ENCODE measurements at places on chromosomes 5 and 9. TPM values are rescaled to one million over a fixed set of nuclear protein-coding genes. Genes with fewer than 3 reads are reported as not detected.

CACFD1 gene
- total RNA-seq = 7.4 TPM

- ATAC-seq = no peak
Observed at GRCh38 chr5:51060953-51061352, 322.3 kb upstream of the ISL1 start.

KIF24 gene
- 2.0 TPM for total RNA-seq

TMEM167A gene
- total RNA-seq = 48.6 TPM

DNA sequence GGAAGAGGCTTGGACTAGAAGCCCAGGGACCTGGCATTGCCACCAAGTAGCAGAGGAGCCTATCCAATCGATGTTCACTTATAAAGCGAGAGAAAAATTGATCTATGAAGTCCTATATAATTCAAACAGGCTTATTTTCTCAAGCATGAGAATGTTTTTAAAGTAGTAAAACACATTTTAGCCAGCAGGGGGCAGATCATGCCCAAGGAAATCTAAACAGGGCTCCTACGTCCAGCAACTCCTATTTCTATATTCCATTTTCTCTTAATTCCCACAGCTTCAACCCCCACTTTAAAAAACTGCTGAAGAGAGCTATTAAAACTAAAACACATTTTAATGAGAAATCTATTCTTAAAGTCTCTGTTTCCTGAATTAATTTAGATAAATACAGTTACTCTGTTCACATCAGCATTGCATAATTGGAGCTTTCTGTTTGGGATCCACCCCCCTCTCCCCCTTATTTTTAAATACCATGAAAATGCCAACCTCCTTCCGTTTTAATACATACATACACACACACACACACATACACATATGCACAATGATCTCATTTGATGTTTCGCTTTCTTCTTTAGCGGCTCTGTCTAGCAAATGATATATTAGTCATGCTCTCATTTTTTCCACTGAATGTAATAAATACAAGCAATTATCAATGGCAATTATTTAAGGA lies 144.9 kb downstream of the MYO10 start:
- no peak for ATAC-seq

RGS7BP gene
- 0.12 TPM for total RNA-seq

GRCh38 chr9:136095070-136096058 lies at the start of gene NACC2:
Gene NACC2, minus strand, starts transcription at chr9:136095289. Its CDS starts 44,768 bp downstream, at chr9:136050521.
- ATAC-seq = peak; percentile 52

PCDHGA7 gene
- total RNA-seq = 1.6 TPM

- ATAC-seq = no peak
Observed at GRCh38 chr5:39523821-39524220, 99.0 kb upstream of the DAB2 start.

GRCh38 chr9:113298924-113299770 lies 4.0 kb downstream of the RNF183 start:
- ATAC-seq = no peak

ADAMTS6 gene
- total RNA-seq = 1.2 TPM

UQCRQ gene
- total RNA-seq = 509 TPM

HMGCR gene
- total RNA-seq = 114 TPM

GALT gene
- 14.6 TPM for total RNA-seq

DNA sequence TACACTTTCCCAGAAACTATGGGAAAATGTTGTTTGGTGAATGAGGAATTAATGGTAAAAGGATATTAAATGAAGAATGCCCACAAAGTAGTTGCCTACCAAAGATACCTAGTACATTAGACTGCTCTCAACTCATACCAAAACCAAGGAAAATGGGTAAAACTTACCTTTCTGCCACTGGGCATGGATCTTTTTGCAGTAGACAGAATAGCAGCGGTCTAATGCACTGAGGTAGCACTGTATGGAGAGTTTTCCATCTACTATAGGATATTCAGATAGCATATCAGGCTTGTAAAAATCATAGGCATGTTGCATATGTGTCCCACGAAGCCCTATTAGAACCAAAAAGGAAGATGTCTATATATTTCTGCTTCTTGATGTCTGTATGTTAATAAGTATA lies 16.4 kb downstream of the HMGCS1 start:
- no peak for ATAC-seq

DNA sequence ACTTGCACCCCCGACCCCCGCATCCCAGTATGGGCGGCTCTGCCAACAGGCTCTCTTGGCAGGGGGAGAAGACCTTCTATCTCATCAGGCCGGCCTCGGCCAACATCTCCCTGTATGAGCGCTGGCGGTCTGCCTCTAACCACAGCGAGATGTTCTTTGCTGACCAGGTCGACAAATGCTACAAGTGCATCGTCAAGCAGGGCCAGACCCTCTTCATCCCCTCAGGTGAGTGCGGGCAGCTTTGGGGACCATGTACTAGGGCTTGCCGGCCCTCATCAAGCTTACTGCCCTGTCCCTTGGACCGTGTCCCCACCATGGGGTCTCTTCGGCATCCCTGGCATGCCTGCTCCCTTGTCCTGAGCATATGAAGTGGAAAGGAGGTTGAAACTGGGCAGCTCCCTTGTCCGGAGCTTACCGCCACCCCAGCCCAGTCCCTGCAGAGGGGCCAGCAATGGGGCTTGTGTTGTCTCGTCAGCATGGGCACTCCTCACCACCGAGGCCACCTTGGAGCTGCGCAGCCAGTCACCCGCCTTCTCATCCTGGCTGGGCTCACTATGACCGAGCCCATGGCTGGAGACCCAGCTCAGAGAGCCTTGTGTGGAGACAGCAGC lies 78.1 kb downstream of the PHF2 start:
- ATAC-seq = no peak

GRCh38 chr5:82847562-82847961 lies 229.6 kb downstream of the TMEM167A start:
- no peak for ATAC-seq

DND1 gene
- total RNA-seq = 0.44 TPM

DNA sequence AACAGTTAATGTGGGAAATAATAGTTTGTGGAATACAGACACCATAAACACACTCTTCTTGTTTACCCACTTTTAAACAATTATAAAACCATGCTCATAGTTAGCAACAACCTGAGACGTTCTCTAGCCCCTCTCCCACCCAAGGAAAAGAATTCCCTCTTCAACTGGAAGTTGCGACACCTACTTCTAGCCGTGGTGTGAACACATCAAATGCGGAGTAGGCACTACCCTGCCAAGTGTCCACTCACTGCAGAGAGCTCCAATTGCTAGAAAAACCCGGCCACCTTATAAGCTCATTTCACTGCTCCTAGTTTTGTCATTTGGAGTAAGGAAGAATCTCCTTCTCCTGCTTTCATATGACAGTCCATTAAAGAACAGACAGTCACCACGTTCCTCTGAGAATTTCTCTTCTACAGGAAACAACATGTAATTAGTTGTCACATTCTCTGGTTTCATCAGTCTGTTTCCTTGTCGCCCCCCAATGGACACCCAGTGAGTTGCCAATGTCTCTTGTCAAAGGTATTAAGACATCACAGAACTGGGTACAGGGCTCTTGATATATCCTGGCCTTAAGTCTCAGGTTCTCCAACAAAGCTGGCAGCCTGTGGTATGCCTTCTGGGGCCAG lies 47.3 kb downstream of the PRLR start:
- peak; percentile 62 for ATAC-seq

MARVELD2 gene
- 25.7 TPM for total RNA-seq

CD274 gene
- 1.5 TPM for total RNA-seq

FOXD4L5 gene
- total RNA-seq = not detected

DNA sequence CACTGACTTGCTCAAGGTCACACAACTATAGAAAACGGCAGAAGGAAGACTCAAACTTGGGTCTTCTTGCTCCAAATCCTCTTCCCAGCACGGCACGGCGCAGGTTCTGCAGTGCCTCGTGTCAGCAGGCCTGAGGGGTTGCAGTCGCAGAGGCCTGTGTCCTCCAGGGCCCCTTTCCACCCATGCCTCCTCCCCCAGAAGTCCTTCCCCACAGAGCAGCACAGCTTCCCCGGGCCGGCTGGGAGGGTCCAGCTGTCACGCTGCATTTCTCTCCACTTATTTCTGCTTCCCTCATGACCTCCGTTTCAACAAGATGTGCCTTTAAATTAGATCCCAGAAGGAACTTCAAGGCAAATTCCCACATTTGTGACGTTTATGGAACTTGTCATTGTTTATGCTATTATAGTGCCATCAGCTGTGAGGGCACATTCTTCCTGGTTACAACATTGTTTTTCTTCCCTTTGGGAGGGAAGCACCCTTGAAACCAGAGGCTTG lies 148.4 kb downstream of the C5orf15 start:
- ATAC-seq = no peak

DCP2 gene
- 19.0 TPM for total RNA-seq
